ENCODE measurements at places on chromosomes 16 and 17.

GRCh38 chr17:78748048-78748729 lies 33.9 kb downstream of the CYTH1 start:
- no peak for DNase-seq

DNA sequence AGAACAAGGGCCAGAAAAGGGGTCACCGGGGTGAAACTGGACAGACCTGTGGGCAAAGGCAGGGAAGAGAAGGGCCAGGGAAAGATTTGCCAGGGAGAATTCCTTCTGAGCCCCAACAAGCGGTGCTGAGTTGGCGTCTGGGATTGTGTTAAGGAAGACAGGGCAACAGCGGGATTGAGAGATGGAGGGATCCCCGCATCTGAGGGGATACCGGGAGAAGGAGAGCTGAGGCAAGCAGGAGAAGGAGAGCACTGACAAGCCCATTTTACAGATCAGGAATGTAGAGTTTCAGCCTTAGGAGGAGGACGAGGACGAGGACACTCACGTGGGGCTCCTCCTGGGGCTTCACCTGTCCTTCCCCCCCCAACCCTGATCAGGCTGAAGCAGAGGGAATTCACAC lies 998 bp upstream of the ABCC3 start:
- no peak for DNase-seq

- no peak for DNase-seq
These were observed 24.4 kb downstream of the METTL16 start for GRCh38 chr17:2487306-2487705.

DNA sequence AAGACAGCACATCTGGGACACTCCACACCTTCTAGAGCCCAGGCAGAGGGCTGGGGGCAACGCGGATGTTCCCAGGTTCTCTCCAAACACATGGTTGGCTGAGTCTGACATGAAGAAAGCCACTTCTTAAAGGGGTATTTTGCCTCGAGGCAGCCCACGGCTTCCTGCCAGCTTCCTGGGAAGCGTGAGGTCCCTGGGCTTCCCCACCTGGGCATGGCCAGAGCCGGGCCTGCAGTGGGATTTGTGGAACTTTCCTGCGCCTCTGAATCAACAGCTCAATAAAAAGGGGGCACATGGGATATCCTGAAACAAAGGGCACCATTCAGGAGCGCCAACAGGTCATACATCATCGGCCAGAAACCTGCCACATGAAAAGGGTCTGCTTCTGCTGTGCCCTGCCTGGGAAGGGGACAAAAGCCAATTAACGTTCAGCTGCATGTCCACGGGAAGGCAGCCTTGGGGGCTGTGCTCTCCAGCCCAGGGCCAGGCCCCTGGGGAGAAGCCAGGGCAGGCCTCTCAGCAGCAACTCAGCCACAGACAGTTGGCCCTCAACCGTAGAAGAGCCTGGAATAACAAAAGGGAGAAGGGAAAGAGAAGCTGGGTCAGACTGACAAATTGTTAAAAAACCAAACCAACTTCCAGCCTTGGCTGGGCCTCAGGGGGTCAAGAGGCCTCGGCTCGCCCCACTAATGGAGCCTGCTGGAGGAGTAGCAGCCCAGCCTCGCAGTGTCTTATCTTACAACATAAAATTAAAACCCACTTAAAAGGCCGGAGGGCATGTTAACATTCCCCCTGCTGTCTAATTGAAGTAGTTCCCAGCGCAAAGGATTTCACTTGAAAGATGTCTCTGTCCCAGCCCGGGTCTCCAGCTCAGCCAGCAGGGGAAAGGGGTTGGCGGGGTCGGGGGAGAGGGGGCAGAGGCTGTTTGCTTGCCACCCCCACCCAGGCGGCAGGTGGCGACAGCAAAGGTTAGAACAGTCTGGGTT lies 34.2 kb downstream of the TBX4 start:
- no peak for DNase-seq

DNA sequence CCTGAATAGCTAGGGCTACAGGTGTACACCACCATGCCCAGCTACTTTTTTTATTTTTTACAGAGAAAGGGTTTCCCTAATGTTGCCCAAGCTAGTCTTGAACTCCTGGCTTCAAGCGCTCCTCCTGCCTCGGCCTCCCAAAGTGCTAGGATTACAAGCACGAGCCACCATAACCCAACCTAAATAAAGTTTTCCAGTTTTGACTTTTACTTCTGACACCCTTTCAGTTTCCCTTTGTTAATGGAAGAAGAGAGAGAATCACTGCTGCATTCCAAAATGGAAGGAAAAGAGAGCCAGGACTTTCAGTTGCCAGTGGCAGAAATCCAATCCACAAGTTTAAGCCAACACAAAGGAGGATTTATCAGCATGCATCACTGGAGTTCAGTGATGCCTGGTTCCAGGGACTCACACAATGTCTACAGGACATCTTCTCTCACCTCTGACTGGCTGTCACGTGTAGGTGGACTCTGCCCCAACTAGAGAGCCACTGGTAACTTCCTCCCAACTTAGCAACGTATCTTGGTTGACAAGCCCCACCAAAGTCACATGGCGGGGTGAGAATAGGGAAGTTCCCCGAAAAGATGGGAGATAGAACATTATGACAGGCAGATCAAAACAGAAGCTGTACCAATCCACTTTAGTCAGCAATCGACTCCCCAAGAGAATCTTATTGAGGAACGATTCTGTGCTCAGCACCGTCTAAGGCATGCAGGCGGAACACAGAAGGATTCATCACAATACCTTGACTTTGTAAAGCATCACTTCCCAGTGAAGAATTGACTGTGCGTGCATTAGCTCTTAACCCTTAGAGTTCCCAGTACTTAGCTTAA lies 46.5 kb downstream of the GAS7 start:
- no peak for DNase-seq

GRCh38 chr17:66275651-66276050 lies 26.8 kb upstream of the PRKCA start:
- no peak for DNase-seq

GRCh38 chr16:4273858-4274311 lies 1.1 kb upstream of the TFAP4 start:
- peak; percentile 41 for DNase-seq

- no peak for DNase-seq
These were observed at the start of gene MYH1 for GRCh38 chr17:10518271-10519037. TSS of gene MYH1 (minus strand) at chr17:10518542. CDS start at chr17:10516642, 1,900 bp downstream.

DNA sequence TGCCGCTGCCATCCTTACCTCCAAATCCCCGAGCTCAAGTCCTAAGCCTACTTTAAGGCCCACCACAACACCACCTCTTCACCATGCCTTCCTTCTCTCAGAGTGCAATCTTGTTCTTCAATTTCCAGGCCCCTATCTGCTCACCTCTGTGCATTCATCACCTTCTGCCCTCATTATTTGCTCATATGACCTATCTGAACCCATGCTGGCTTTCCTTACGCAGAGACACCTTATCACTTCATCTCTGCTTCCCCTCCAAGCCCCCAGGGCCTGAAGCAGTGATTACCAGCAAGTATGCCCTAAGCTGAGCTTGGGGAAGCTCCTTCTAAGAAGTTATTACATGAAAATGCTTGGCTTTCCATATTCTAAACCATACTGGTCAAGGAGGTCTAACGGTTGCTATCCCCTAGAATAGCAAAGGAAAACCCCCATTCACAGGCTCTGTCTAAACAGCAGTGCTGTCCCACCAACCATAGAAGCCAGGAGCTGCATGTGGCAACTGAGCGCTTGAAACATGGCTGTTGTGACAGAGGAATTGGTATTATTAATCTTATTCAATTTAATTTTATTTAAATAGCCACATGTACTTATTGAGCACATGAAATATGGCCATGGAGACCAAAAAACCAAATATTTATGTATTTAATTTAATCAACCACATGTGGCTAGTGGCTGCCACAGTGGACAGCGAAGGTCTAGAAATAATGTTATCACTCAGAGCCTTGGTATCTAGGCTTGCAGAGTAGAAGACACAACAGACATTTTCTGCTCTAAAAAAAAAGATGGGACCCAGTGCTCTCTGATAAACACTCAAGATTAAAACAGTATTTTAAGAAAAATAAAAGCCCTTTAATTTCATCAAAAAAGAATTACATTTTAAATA lies 13.9 kb downstream of the USP7 start:
- DNase-seq, result no peak

DNA sequence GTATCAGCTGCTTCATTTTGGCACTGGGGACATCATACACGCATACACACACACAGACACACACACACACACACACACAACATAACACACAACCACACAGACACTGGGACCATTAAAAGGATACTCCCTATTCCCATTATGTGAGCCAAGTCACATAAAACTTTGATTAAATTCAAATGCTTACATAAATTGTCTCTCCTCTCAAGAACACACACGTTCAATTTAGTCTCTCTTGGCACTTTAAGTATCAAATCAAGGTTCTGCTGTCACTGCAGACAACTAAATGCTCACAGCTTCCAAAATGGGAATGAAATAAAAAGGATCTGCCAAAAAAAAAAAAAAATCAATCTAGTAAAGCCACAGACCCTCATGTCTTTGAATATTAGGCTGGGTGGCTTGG lies 184.9 kb downstream of the RBFOX1 start:
- no peak for DNase-seq

GRCh38 chr16:67828651-67829050 lies 13.5 kb upstream of the THAP11 start:
- DNase-seq, result no peak

GRCh38 chr17:62892870-62893338 lies 73.1 kb upstream of the TANC2 start:
- no peak for DNase-seq

- DNase-seq, result no peak
These were observed 7.8 kb upstream of the TEX19 start for GRCh38 chr17:82351254-82351712.

DNA sequence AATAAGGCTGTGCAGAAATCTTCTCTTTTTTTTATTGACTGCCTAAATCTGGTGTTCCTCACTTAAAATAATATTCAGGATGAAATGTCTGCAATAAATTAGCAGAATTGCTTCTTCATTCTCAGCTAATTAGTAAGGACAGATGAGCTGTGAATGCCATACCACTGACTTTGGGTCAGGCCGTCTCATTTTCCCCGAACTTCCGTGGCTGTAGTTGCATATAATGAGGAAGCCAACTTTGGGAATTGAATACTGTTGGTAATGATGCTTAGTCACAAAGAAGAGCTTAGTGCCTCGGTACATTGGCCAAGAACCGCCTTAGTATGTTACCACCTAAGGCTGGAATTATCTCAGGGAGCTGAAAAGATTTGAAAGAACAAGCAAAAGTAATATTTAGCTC lies 47.6 kb downstream of the NUP93 start:
- DNase-seq, result no peak

DNA sequence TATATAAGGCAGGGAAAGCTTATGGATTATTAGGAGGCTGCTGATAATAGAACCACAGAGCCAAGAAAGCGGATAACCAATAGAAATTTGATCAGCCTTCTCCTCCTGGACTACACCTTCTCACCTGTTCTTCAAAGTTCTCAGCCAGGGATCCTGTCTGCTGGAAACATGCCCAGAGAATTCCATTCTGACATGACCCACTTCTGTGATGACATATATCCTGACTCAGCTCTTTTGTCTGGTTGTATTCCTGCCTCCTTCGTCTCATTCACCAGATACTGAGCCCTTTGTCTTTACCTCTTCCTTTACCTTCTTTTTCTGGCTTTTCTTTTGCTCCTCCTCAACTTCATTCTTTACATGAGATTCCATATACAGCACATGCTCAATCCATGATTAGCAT lies 576.1 kb downstream of the CDH11 start:
- no peak for DNase-seq

DNA sequence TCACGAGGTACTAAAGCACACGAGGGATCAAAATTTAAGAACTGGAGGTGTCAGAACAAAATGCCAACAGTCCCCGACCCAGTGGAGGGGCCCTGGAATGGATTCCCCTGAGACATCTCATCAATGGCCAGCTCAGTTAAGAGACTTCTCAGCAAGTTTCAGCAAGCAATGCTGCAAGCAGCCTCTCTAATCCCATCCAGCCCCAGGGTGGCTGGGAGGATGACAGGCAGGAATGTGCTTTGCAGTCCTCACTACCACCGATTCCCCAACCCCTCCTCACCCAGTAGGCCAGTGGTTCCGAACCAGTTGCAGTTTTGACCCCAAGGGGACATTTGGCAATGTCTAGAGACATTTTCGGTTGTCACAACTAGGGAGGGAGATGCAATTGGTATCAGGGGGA lies 8.7 kb downstream of the GPRC5B start:
- no peak for DNase-seq

DNA sequence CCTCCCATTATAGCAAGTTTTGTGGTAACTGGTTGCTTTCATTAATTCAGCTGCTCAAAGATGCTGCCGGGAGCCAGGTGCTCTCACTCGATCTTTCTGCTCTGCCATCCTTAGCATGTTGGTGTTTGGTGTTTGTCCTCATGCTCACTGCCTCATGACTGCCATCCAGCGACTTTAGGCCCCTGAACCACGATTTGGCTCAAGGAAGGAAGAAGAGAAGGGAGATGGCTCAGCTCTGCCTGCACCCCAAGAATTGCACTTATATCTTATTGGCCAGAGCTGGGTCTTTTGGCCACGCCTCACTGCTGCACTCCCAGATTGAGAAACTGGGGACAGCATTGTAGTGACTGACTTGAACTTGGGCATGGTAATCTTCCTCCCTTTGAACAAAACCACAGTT lies 52.7 kb downstream of the ARSG start:
- no peak for DNase-seq

GRCh38 chr16:48323783-48324775 lies 61.1 kb downstream of the SIAH1 start:
- DNase-seq, result no peak

DNA sequence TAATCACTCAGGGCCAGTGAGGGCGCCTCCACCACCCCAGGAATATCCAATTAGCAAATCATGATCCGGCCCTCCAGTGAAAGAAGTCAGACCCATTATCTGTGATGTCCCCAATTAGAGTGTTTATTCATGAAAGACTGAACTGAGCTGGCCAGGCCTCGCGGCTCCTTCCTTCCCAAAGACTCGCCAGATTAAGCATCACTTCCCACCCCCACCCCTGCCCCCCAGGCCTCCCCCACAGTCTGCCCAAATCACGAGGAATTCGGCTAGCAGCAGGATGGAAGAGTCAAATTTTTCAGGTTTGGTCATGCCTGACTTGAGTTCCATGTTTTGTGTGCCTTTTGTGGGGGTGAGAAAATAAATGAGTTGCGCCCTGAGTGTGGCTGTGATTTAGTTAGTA lies 298.4 kb upstream of the SALL1 start:
- no peak for DNase-seq

DNA sequence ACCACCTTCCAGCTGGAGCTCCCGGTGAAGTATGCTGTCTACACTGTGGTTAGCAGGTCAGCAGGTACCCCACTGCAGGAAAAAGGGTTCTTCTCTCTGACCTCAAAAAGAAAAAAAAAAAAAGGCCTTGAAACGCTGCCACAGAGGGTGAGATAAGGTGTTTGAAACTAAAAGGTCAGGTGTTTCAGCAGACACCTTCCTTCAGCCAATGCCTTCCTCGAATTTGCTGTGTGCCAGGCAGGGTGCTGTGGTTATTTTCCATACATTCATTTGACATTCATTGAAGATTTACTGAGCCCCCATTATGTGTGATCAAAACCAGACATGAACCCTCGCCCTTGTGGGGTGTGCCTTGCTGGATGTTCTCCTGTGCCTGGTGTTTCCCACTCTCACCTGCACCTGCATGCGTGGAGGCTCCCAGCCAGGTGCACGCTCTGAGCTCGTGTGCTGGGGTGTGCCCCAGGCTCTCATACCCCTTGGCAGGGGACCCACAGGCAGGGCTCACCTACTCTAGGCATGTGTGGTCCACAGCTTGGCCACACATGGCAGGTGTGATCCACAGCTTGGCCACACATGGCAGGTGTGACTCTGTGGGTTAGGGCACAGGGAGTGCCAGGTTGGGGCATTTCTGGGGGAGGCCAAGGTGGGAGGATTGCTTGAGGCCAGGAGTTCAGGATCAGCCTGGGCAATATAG lies 15.8 kb upstream of the ITGAD start:
- no peak for DNase-seq

GRCh38 chr17:48985436-48986245 lies 11.5 kb upstream of the IGF2BP1 start:
- DNase-seq, result no peak

GRCh38 chr16:84650062-84650991 lies 2.0 kb downstream of the KLHL36 start:
- DNase-seq, result no peak

Measured in activated CD4-positive, alpha-beta T cell treated with anti-CD3 and anti-CD28 coated beads for 24 hours (primary cell).